ENCODE measurements at places on chromosomes 13 and 19.

- DNase-seq, result no peak
Observed at GRCh38 chr19:9171393-9171991, 7.3 kb upstream of the OR7D2 start.

- no peak for DNase-seq
Observed at GRCh38 chr13:65035302-65035701, 2194.8 kb downstream of the PCDH9 start.

GRCh38 chr19:35623327-35624010 is 5.4 kb upstream of the RBM42 start:
- no peak for DNase-seq

GRCh38 chr13:114079601-114080536 is 52.6 kb downstream of the RASA3 start:
- DNase-seq, result no peak

Measured in activated CD8-positive, alpha-beta T cell treated with anti-CD3 and anti-CD28 coated beads, Interleukin-2, amount 10 ng/mL, durations not matched to agents 7 days and 5 days (primary cell).